ENCODE measurements at places on chromosomes 6 and 20. TPM values are rescaled to one million over a fixed set of nuclear protein-coding genes. Genes with fewer than 3 reads are reported as not detected.

GRCh38 chr20:43809206-43809819 lies 82.5 kb upstream of the GTSF1L start:
- no peak for DNase-seq

- no peak for DNase-seq
Observed at GRCh38 chr20:10718661-10719060, 44.9 kb upstream of the JAG1 start.

DNA sequence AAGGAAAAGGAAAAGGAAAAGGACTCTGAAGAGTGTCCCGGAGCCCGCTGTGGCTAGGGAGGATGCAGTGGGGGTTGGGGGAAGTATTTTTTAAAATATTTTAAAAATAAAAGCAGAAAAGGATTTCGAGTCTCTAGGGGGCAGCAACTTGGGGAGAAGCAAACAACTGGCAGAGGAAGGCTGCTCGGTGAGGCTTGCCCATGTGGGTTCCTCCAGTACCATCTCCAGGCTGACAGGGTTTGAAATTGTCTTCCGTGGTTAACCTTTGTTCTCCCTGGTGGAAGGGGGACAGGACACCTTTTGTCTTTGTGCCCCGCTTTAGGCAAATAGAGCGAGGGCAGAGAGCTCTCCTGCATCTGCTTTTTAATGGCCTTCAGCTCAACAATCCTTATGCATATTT lies 60.4 kb upstream of the SNX9 start:
- peak; percentile 33 for DNase-seq

GRCh38 chr6:34025861-34026260 lies 120.0 kb downstream of the GRM4 start:
- DNase-seq, result no peak

Gene TP53TG5
- 1.6 TPM for total RNA-seq

Gene DUSP15
- total RNA-seq, result not detected

DNA sequence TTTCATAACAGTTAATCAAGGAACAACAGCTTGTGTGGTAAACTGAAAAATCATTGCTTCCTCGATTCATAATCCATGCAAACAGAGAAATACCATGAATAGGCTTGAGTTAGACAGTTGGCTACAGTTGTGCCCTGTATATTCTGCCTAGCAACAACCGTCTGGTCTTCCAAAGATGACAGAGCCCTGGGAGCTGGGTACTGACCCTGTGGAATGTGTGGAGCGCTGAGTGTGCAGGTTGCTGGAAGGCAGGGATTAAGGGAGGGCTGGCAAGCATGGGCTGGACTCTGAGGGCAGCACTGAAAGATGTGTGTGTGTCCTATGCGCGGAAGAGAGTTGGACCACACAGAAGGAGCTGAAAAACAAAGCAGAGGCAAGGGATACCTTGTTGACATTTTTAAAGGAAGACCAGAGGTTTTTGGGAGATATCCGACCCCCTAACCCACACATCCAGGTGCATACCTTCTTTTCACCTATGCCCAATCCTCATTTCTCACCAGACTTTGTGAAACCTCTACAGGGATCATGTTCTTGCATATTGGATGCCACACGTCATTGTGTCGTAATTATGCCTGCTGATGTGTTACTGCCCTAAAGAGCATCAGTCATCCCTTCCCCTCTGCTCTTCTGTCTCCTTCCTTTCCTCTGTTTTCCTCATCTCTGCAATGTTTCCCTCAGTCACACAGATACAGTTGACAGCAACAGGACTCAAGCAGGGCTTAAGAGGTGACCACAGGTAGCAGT lies 58.2 kb upstream of the VGLL2 start:
- peak; percentile 11 for DNase-seq

Gene CFAP206
- not detected for total RNA-seq

Gene MAP7
- 44.6 TPM for total RNA-seq

DNA sequence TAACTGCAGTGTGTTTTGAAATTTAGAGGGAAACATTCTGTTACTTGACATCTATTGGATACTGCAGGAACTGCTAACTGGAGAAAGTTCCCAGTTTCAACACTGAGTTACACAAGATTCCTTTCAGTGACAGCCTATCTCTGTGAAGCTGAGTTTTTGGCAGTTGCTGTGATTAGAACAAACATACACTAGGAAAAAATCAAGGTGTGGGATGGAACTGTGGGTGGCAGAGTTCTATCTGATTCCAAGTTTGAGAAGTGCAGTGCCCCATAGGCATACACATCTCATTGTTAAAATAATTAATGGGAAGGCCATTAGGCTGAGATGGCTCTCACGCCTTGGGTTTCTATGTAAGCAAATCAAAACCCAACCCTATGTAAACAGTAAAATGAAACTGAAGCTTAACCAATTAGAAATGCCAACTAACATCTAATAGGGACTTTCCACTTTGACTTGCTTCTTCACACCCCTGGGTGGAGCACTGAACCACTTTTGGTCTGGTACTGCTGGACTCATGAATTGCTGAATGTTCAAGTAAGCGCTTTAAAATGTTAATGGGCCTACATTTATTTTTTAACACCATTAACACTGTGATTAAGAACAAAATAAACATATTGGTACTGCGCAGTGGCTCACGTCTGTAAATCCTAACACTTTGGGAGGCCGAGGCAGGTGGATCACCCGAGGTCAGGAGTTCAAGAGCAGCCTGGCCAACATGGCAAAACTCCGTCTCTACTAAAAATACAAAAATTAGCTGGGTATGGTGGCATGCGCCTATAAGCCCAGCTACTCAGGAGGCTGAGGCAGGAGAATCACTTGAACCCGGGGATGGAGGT lies 55.2 kb upstream of the TBC1D7 start:
- peak; percentile 83 for DNase-seq

DNA sequence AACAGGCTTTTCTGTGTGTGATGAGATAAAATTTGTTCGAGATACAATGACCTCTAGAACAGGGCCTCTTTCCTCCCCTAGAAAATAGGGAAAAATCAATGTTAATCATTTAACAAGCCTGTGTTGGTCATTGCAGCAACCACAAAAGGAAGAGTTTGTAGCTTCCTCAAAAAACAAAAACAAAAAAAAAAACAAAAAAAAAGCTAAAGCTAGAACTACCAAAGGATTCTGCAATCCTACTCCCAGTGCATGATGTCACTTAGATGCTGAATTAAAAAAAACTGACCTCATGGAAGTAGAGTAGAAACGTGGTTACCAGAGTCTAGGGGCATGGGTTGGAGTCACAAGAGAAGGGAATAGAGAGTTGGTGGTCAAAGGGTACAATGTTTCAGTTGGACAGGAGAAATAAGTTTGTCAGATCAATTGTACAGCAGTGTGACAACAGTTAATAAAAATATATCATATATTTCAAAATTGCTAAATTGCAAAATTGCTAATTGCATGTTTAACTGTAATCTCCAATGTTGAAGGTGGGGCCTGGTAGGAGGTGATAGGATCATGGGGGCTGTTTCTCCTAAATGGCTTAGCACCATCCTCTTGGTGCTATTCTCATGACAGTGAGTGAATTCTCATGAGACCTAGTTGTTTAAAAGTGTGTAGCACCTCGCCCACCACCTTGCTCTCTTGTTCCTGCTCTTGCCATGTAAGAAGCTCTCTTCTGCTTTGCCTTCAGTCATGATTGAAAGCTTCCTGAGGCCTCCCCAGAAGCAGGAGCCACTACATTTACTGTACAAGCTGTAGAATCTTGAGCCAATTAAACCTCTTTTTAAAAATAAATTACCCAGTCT lies 163.4 kb upstream of the SIM1 start:
- no peak for DNase-seq

DNA sequence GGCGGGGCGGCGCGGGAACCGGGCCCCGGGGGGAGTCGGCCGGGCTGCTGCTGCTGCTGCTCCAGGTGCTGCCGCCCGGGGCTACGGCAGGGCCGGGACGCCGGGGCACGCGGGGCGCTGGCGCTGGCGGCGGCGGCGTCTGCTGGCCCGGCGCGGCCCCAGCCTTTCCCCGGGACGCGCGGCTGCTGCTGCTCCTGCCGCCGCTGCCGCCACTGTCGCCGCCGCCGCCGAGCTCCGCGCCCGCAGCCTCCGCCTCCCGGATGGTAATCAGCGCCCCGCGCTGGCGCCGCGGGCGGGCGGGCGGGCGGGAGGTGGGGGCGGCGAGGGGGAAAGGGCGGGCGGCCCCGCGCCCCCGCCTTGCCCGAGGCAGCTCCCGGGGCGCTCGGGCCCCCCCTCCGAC lies 306 bp downstream of the EBF4 start:
- DNase-seq, result no peak

GRCh38 chr6:20404641-20405032 lies 3.0 kb downstream of the E2F3 start:
- peak; percentile 67 for DNase-seq

Gene HLA-DQA2
- total RNA-seq, result not detected

Gene RHAG
- not detected for total RNA-seq

DNA sequence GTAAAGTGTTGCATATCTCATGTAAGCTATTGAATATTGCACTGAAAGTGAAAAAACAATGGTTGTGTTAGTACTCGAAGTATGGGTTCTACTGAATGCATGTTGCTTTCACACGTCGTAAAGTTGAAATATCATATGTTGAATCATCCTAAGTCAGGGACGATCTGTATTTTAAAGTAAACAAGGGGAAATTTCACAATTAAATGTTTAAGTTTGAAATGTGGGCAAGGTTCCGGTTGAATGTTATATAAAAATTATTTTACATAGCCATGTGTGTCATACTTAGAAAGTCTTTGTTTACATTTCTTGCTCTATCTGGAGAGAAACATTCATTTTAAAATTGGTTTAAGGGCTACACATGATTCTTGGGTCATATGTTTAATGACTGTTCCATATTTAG lies 76.8 kb downstream of the AKAP7 start:
- no peak for DNase-seq

- no peak for DNase-seq
Observed at GRCh38 chr6:127031511-127031910, 87.0 kb upstream of the RSPO3 start.

Gene CCDC170
- total RNA-seq, result 0.05 TPM

- DNase-seq, result no peak
Observed at GRCh38 chr6:52249078-52249477, 4.8 kb upstream of the IL17F start.

Gene BPIFB4
- total RNA-seq, result not detected

Gene VNN1
- total RNA-seq, result 3.6 TPM

Gene MATN4
- 0.13 TPM for total RNA-seq

Gene UTRN
- 25.7 TPM for total RNA-seq

DNA sequence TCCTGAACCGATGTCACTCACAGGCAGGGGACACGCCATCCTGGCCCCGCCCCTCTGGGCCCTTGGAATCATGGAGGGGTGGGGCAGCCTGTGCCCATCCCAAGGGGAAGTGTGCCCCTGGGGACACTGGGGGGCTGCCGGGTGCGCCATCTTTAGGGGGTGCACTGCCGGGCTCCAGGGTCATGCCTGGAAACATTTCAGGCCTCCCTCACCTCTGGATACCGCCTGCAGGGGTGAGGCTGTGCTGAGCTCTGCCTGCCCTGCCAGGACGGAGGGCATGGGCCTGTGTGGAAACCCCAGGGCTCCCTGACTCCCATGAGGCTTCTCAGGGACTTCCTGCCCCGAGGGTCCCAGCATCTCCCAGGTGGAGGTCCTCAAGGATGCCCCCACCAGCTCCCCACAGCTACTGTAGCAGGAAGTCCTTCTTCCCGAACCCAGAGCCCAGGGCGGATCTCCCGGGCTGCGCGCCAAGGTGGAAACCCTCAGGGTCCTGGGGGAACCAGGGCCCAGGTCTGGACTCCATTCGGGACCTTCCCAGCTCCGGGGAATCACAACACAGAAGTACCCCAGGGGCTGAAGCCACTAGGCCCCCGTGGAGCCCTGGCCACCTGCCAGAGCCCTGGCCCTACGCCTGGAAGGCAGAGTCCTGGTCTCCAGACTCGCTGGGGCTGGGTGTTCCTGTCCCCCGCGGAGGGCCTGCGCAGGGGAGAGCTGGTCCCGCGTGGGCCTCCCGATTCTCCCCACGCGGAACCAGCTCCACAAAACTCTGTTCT lies 15.6 kb downstream of the CHRNA4 start:
- DNase-seq, result no peak

GRCh38 chr20:51014797-51015722 lies 7.8 kb downstream of the KCNG1 start:
- DNase-seq, result peak; percentile 77

DNA sequence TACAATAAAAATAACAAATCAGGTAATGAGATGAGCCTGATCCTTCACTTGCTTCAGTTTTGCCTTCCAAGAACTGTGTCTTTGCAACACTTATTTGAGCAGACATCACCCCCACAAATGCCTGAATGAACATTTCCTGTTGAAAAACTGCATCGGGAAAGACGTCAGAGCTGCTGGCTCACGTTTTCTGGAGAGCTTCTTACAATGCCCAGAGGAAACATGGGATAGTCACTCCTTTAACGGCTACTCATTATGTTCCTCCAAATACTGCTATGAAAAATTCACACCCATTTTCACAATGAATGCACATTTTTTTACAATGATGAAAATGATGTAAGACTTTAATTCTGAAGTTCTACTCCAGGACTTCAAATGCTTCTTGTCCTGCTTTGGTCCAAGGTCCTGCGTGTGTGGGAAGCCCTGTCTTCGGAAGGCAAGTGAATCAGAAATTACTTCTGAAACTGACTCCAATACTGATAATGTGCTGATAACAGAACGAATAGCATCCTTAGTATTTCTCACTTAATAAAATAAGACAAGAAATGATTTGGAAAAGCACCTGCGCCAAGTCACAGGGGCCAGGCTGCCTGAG lies 238.0 kb downstream of the ANKRD60 start:
- DNase-seq, result no peak

GRCh38 chr6:43547222-43547621 lies 28.6 kb downstream of the XPO5 start:
- no peak for DNase-seq

Gene WFDC10B
- not detected for total RNA-seq

Gene ULBP3
- total RNA-seq, result 8.4 TPM

DNA sequence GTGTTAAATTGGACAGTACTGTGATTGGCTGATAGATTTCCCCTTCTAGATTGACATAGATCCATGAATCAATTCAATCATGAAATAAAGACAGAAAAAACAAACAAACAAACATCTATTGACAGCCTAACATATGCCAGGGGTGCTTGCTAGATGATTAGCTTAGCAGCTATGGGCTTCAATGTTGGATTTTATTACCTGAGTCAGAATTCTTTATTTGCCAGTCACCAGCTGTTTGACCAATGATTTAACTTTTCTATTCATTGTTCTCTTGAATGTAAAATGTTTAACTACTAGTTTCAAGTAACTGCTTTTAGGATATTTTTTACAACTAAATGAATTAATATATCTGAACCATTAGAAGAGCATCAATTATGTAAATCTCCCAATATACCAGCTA lies 901.3 kb upstream of the CITED2 start:
- no peak for DNase-seq

DNA sequence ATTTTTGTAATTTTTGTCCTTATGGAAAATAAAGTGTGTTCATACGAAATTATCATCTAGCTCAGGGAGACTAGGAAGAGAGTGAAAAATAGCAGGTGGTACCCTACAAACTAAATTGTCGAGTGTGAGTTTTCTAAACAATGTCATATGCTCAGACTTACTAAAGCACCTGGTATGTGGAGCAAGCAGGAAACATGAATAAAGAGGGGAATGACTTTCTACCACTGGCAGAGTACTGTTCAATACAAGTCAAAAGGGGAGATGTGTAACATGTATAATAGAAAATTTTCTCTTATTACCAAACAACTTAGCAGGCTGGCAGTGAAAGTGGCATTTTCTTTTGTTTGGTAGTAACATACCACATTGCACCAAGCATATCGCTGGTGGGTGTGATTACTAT lies 36.1 kb downstream of the CTNNBL1 start:
- no peak for DNase-seq

Gene SMIM13
- 6.7 TPM for total RNA-seq

All from HT-29 (cell line).